ENCODE measurements at places on chromosomes 7 and 10.

DNA sequence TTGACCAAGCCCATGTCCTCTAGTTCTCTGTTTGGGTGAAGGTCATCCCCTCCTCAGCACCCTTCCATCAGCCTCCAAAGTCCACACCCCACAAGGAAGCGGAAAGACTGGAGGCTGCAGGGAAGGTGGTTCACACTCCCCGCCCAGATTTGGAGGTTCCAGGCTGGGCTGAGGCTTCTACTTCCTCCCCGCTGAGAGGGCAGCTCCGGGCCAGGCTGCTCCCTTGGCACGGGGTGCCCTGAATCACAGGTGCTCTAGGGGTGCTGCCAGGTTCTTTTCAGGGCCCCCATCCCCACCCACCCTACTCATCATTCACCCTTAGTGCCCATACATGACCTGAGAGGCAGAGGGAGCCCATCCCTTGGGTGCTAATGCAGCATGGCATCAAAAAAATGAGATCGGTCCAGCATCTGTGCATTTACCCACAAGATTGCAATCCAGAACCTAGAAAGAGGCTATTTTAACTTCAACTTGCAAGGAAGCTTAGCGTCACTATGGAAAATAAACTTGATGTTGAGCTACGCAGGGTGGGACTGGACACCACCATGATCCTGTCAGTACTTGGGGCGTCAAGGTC lies 47.3 kb upstream of the ZMIZ1 start:
- no peak for DNase-seq

DNA sequence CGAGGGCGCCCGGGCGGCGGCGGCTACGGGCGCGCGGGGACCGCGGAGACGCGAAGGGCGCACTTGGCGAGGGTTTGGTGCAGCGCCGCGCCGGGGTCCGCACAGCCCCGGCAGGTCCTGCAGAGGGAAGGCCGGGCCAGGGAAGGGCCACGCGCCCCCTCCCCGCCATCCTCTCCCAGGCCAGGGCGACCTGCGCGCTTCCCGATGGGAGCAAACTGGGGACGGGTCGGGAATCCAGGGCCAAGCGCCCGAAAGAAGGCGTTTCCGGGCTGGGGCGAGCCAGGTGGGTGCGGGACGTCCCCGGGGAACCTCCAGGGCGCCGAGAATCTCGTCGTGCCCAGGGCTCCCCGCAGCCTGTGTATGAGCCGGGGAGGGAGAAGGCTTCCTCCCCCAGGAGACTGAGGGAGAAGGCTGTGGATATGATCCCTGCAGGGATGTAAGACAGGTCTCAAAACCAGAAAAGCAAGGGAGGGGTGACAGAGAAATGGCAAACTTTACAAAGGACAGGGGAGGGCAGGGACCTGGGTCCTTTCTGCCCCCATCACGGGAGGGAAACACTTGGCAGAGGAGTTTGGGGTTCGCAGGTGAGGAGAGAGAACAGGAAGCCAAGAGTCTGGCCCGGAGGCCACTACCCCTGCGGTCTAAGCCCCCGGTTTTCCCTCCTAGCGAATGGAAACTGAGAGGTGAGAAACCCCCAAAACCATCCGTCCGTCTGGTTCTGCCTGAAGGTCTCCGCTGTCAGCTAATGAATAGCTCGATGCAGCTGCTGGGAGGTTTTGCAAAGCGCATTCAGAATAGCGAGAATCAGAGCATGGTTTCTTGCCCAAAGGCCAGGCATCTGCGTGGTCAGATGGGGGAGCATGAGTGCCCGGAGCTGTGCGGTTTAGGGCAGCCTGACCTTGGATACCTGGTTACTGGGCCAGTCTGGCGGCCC lies 674 bp downstream of the AMZ1 start:
- DNase-seq, result no peak

DNA sequence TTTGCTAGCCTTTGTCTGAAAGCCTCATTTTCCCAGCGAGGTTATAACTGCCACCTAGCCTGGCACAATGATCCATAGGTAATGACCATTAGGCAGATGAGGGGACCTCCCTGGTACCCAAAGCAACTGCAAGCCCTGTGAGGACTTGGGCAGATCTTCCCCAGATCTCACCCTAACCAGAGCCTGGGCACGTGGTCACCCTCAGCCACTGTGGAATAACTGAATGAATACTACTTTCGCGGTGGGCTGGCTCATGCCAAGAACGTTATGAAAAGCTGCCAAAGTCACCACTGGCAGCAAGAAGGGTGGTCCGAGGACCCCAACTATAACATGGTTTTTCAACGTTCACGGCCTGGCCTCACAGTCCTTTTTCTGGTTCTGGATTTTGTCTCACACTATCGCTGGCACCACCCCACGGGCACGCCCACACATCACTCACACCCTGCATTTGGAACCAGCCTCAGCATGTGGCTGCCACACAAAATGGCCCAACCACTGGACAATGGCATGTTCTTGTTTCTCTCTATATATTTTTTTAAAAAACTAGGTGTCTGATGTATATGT lies 3.4 kb downstream of the PRKAG2 start:
- DNase-seq, result no peak

DNA sequence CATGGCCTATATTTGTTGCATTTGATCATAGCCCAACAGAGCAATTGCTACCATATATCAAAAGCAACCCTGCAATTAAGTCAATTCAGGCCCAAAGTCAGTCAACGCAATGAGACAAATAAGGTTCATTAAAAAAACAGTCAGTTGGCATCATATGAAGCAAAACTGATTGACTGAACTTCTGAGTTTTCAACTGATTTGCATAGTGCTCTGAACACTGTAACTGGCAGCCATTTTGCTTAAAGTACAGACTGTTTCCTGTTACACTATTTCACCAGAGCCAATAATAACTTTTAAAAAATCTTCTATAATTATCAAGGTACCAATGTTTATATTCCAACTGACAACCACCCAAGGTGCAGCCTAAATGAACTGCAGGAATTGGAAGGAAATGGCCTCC lies 68.4 kb upstream of the RAPGEF5 start:
- no peak for DNase-seq

DNA sequence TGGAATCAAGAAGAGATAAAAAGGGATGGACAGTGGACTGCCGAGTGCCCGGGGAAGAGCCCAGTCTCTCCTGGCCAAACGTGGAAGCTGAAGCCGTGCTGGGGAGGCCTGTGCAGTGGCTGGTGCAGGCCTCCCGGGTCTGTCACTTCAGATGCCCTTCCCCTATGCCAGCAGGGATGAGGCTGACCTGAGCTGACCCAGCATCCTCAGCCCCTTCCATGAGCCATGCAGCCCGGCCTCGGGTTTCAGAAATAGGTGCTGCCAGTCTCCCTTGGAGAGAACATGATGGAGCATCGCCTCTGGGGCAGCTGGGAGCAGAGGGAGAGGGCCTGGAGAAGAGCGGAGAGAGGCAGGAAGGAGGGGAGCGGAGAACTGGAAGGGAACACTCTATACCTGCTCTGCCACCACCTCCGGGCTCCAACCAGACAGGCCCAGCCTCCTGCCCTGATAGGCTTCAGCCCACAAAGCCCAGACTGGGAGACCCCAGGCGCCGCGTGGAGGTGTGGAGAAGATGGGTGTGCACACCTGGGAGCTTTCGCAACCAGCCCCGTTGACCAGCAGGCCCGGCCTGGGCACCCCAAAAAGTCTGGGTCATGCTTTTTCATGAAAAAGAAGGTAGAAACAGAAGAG lies 68.6 kb upstream of the PPP2R2D start:
- no peak for DNase-seq

- DNase-seq, result no peak
These were observed 61.3 kb downstream of the RAPGEF5 start for GRCh38 chr7:22295402-22296264.

- no peak for DNase-seq
These were observed 77.5 kb downstream of the CDK6 start for GRCh38 chr7:92758796-92759431.

- no peak for DNase-seq
These were observed 458 bp downstream of the COX15 start for GRCh38 chr10:99731306-99732032.

- DNase-seq, result no peak
These were observed 33.8 kb downstream of the VOPP1 start for GRCh38 chr7:55538538-55538937.

GRCh38 chr10:34731885-34732701 lies 83.0 kb downstream of the PARD3 start:
- DNase-seq, result no peak

- DNase-seq, result no peak
These were observed 19.6 kb downstream of the SEMA3E start for GRCh38 chr7:83629117-83629880.

DNA sequence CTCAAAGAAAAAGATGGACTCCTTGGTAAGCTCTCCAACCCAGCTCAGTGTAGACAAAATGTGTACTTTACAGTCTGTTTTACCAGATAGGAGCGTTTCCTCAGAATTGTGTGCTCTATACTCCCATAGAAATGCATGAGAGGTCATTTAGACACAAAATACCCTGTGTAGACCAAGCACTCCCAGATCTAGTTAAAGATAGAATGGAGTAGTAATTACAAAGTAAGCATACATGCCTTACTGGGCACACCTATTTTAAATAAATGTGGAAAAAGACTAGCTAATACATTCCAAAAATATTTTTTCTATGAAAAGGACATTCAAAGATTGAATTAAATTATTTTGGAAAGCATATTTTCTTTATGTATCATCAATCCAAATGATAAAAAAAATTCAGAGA lies 271.9 kb upstream of the DGKB start:
- no peak for DNase-seq

- DNase-seq, result no peak
These were observed 24.4 kb upstream of the LRRC4 start for GRCh38 chr7:128055637-128056036.

GRCh38 chr7:521221-522070 lies 1.8 kb upstream of the PDGFA start:
- DNase-seq, result no peak

DNA sequence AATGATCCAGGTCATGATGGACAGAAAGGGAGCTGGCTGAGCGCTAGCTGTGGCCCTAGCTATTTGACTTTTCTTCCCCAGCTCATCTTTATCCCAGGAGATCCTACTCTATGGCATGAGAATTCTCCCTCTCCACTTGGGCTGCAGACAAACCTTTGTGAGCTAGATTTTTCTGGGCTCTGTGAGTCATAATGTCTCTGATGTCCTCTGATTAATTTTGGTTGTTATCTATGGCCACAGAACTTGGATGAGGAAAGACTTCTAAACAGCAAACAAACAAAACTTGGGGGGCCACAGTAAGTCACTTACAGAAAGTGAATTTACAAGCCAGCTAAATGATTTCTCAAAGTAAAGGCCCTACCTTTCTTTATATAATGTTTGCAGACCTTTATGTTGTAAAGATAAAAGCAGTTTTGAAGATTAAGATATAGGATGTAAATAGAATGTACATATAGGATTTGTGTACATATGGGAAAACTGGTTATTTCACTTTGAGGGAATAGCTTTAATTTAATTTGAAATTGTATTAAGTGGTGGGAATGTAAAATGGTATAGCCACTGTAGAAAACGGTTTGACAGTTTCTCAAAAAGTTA lies 10.4 kb downstream of the ABLIM1 start:
- no peak for DNase-seq

DNA sequence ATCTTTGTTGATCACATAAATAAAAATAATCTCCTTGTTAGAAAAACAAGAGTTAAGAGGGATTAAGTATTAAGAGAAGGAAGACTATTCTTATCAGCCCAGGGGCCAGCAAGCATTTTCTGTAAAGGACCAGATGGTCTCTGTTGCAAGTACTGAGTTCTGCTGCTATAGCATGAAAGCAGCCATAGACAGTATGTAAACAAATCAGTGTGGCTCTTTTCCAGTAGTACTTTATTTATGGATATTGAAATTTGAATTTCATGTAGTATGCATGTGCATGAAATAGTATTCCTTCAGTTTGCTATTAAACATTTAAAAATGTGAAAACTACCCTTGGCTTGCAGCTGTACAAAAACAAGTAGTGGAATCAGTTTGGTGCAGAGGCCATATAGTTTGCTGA lies 81.7 kb downstream of the STK31 start:
- DNase-seq, result no peak

- DNase-seq, result no peak
These were observed 11.4 kb downstream of the BLNK start for GRCh38 chr10:96260014-96260413.

DNA sequence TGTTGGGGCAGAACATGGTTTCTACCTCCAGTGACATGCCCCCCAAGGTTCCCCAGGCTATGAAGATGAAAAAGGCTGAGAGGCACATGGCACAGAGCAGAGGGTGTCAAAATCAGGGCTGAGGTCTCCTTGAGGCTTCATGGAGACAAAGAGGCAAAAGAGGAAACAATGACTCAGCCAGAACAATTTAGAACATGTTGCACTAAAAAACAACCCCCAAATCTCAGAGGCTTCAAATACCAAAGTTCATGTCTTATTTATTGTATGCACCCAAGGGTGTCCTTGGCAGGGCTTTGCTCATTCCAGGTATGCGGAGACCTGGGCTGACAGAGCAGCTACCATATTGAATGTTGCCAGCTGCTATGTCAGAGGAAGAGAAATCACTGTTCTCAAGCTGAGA lies 964.1 kb downstream of the GRID1 start:
- DNase-seq, result no peak

DNA sequence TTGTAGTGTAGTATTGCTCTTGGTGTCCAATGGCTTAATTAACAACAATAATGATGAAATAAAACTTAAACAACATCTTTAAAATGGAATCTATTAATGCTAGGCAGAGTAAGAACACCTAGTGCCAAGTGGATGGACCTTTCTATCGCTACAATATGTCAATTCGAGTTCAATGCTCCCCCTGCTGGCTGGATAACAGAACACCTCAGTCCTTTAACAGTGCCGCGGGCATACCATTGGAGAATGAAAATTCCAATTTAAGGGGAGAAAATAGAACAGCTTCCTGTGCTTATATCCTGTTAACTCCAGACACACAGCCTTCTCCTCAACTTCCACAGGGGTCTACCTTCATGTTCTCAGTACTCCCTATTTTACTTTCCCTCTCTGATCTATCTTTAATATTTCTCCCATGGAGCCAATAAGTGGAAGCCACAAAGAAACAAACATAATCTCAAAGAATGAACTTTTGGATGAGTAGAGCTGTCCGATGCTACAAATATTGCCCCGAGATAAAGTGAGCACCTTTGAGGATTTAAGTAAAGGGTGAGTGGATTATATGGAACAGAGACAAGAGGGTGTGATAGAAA lies 41.4 kb downstream of the COL1A2 start:
- DNase-seq, result peak; percentile 59

DNA sequence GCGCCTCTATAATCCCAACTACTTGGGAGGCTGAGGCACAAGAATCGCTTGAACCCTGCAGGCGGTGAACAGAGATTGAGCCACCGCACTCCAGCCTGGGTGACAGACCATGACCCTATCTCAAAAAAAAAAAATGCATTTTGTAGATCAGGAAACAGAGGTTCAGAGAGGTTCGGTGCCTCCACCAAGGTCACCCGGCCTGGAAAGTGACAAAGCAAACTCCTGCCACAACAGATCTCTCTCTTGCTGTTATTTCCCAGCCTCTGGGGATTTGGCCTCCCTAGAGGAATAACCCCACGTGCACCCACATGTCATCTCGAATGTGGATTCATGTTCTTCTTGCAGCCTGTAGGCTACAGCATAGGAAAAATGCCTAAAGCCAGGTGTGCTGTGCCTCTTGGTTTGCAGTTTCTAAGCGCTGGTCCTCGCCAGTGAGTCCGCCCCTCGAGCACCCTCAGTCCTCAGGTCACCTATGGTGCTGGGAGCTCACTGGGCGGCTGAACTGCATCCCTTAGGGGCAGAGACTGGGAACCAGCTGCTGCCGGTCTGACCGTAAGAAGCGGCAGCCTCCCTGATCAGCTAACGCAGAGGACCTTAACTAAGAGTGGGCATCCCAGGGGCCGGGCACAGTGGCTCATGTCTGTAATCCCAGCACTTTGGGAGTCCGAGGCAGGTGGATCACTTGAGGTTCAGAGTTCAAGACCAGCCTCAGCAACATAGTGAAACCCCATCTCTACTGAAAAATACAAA lies 51.7 kb upstream of the SH2B2 start:
- DNase-seq, result no peak

All from activated CD4-positive, alpha-beta T cell treated with anti-CD3 and anti-CD28 coated beads for 4 hours (primary cell).